Activated T-helper 1 cell treated with anti-CD3 and anti-CD28 coated beads, Interleukin-12 subunit alpha, Interleukin-12 subunit beta, Interleukin-2, Interleukin-4 antibody, amounts not matched to agents 30 ng/mL and 10 ng/mL and 1 ng/mL, durations not matched to agents 14 hours and 24 hours and 36 hours (primary cell): ENCODE measurements at places on chromosomes 11 and 22.

DNA sequence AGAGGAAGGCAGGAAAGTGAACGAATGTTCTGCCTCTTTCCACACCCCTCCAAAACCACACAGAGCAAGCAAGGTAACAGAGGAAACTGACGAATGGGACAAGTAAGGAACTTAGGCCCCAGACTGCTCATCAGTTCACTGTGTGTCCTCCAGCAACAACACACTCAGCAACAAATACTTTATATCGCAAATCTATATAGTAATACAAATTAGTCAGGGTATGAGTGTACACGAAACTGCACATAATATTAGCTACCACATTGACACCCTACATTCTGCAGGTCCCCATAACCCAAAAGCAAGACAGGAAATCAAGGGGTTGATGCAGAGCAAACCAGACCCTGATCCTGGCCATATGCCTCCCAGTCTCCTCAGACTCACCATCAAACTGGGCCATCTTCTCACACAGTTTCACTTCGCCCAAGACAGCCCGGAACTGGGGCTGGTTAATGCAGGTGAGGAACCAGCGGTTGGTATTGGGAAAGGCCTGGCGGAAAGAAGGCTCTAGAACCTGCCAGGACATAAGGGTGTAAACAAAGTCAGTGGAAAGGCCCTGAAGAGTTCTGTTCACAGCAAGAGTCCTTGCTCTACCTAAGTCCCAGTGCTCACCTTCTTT lies 6.6 kb downstream of the EEF1G start:
- DNase-seq = no peak

GRCh38 chr11:75342966-75343870 lies 8.2 kb downstream of the ARRB1 start:
- no peak for DNase-seq

DNA sequence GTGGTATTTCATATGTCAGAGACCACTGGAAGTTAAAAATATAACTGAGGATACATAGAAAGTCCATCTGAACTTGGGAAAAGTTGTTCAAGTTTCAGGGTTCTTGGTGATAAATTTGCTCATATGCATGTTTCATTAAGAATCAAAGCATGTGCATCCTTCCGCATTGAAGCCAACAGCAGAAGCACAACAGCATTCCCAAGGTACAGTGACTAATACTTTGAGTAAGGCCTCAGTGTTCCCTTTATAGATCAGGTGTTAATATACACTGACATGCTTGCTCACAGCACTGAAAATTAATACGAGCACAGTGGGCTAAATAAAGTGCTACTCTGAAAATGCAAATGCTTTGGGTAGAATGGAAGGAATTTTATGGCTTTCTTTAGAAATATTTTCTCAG lies 691.1 kb downstream of the METTL15 start:
- DNase-seq = no peak

DNA sequence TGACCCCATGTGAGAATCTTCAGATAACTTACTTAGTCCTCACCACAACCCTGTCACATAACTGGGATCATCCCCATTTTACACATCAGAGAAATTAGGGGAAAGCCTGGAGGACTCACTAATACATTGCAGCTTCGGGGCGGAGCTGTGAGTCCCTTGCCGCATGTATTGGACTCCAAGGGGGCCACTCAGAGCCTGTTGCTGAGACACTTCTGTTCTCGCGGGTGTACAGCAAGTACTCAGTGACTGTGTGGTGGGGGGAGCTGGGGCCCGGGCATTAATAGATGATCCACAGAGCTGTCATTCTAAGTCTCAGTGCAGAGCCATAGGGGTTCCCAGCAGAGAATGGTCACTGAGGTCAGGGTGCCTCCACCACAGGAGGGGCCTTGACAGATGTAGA lies 13.5 kb downstream of the OAF start:
- DNase-seq = no peak

GRCh38 chr11:76656571-76657081 lies 13.9 kb downstream of the LRRC32 start:
- no peak for DNase-seq

GRCh38 chr11:105719073-105719822 lies 109.4 kb downstream of the GRIA4 start:
- DNase-seq = no peak

DNA sequence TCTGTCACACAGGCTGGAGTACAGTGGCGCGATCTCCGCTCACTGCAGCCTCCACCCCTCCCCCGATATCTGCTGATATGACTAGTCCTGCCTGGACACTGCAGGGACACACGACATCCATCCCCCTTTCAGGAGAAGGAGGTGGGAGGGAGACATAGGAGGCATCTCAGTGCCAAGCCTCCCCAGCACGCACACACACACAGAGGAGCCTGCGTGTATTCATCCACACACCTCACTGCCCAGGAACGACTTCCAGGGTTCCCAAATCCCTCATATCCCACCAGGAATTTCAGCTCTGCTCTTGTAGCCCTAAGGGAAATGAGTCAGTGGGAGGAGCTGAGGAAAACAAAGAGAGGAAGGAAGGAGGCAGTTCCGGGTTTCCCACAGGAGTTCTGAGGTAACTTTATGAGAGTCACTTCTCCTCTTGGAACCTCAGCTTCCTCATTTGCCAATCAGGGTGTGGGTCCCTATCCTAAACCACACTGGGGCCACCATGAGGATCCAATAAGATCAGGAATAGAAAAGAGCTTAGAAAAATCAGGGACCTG lies 37.2 kb upstream of the ACER3 start:
- no peak for DNase-seq

DNA sequence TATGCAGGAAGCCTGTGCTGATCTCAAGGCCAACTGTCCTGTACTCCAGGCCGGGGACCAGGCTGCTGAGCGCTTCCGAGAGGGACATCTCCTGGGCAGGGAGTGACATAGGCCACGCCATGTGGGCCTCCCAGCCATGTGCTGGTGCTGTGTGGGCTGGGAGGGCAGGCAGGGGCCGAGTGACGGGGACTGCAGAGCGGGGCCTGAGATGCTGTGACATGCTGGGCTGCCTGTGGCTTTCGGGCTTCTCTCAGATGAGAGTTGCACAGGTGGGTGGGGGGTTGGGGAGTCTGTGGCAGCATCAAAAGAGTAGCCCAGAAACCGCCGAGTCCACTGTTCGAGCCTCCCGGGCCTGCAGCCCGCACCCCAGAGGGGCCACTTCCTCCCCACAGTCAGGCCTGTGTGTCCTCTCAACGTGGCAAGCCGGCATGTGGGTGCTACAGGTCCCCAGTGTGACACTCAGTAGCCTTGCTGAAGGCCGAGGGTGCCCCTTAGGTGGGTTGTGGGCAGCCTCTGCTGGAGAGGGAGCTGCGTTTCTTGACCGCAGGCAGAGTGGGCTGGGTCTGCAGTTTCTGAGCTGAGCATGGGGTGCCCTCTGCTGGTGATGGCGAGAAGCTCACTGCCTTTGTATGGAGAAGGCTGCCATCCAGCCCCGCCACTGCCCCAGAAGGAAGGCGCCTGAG lies 101.2 kb downstream of the BCR start:
- peak; percentile 68 for DNase-seq

- DNase-seq = no peak
Observed at GRCh38 chr11:16860617-16861016, 122.2 kb downstream of the C11orf58 start.

GRCh38 chr11:36160091-36160490 lies 129.1 kb downstream of the COMMD9 start:
- DNase-seq = no peak

GRCh38 chr11:23991165-23991539 lies 505.7 kb upstream of the LUZP2 start:
- DNase-seq = no peak

GRCh38 chr11:118033443-118033842 lies 43.4 kb upstream of the TMPRSS4 start:
- no peak for DNase-seq

- DNase-seq = no peak
Observed at GRCh38 chr11:64502634-64503033, 88.4 kb upstream of the SLC22A12 start.

DNA sequence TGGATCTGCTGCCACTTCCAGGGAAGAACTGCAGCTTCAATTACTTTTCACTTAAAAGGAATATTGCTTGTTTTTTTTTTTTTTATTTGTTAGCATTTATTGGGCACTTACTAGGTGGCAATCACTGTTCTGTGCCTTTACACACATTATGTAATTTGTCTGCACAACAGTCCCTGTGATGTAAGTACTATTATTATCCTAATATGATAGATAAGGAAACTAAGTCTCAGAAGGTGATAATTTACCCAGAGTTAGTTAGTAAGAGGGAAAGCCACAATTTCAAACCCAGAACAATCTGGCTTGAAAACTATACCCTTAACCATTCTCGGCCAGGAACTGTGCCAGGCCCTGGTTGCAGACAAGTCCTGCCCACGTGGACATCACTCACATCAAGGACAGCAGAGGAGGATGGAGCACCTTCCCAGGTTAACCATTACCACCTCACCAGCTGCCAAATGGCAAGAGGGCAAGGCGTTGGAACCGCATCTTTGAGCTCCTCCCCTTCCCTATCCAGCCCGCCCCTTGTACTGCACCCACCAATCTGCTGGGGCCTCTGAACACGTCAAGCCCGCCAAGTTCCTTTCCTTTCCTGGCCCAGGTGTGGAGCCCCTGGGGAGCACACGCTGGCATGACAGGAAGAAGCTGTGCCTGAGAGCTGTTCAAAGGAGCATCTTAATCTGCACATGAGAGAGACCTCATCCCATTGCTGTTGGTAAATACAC lies 78.4 kb downstream of the NAV2 start:
- no peak for DNase-seq

DNA sequence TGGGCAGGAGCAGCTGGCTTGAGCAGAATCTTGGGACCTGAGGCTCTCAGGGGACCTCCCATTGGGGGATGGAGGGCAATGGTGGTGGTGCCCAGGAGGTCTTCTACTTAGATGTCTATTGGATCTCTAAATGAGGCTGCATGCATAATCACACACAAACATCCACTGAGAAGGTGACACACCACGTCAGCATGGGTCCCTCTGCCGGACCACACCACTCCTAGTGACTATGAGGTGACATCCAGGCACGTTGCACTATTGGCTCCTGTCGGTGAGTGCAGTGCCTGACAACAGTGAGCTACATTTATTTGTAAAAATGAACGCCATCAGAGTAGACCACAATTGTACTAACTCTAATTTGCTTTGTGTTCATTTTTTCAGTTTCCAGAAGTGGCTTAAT lies 2.3 kb upstream of the APOA4 start:
- DNase-seq = no peak

DNA sequence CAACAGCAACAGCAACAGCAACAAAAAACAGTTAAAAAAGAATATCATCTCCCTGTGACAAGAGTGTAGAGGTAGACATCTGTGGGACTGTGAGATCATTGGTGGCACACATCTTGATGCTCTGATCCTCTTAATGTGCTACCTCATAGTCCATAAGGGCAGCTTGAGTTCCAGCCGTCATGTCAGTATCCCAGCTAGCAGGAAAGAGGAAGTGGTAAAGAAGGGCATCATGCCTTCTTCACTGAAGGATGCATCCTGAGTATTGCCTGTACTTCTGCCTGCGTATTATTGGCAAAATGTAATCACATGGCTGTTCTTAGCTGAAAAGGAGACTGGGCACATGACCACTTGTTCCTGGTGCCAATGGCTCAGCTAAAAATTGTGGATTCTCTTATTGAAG lies 314.3 kb downstream of the TBC1D22A start:
- no peak for DNase-seq

DNA sequence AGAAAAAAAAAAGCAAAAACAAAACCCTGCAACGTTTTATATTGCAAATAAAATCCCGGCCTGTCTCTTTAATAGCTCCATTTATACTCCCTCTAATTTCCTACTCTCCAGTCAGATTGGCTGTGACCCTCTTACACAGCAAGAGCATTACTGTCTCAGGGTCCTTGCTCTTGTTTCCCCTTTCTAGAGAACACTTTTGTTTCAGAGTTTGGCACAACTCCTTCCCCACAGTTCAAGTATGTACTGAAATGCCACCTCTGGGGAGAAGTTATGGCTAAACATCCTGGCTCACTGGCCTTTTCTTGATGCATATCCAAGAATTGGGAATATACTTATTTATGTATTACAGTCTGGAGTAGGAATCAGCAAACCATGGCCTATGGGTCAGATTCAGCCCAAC lies 2.6 kb downstream of the CASP12 start:
- DNase-seq = no peak

GRCh38 chr11:110883256-110883655 lies 171.0 kb upstream of the ARHGAP20 start:
- DNase-seq = no peak

- no peak for DNase-seq
Observed at GRCh38 chr11:76266286-76267100, 60.2 kb upstream of the WNT11 start.

- DNase-seq = no peak
Observed at GRCh38 chr22:43488937-43489336, 77.1 kb downstream of the MPPED1 start.

DNA sequence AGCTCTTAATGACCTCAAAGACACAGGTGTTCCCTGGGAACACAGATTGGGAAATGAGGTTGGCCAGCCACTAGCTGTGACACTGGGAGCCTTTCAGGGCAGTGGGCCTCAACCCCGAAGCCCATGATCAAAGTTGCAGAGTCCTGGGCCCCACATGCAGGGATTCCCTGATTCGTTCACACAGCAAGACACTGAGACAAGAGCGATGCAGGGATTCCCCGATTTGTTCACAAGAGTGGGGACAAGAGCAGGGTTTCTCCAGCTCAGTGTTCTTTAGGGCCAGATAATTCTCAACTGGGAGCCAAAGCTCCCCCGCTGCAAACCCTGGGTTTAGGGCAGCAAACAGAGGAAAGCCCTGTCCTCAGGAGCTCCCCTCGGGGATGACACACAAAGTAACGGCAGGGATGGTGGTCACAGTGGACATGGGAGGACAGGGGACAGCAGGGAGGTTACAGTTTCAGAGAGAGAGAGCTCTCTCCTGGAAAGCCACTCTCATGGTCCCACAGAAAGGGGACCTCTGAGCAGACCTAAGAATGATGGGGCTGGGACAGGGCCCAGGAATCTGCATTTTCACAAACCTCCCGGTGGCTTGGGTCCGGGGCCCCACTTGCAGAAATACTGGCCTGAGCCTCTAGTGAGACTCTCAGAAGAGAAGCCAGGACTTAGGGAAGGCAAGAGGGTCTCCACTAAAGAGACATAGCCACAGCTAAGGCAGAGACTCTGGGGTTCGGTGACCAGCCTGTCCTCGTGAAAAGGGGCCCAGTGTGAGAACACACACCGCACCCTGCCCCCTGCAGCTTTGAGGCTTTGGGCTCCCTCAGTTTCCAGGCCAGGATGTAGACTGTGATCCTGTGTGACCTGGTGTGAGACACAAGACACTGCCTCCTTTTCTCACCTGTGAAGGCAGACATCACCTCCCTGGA lies 7.4 kb upstream of the GNAZ start:
- DNase-seq = no peak

DNA sequence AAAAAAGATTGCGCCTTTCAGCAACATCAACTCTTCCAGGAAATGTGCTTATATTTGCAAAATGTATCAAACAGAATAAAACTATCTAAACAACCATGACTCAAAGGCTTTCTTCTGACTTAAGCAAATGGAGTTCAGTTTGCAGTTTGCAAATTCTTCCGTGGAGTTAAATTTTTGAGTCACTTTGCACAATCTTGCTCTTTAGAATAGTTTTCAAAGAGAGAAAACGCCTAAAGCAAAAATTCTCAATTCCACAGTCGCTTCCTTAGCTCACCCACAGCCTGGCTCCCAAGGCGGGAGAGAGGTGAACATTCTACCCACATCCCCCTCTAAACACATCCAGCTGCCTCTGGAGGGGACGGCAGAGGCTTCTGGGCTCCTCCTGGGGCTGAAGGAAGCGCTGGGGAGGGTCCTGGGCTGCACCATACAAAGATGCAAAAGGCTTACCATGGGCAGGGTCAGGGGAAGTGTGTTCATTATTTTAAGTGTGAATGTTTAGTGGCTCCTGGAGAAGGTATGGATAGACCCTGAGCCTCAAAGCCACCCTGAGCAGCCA lies 1487.3 kb downstream of the TBC1D22A start:
- DNase-seq = no peak

- peak; percentile 51 for DNase-seq
Observed at GRCh38 chr11:65116370-65117205, 913 bp downstream of the ZNHIT2 start.
